Activated CD4-positive, CD25-positive, alpha-beta regulatory T cell (primary cell): ENCODE measurements at places on chromosomes 1 and 21.

DNA sequence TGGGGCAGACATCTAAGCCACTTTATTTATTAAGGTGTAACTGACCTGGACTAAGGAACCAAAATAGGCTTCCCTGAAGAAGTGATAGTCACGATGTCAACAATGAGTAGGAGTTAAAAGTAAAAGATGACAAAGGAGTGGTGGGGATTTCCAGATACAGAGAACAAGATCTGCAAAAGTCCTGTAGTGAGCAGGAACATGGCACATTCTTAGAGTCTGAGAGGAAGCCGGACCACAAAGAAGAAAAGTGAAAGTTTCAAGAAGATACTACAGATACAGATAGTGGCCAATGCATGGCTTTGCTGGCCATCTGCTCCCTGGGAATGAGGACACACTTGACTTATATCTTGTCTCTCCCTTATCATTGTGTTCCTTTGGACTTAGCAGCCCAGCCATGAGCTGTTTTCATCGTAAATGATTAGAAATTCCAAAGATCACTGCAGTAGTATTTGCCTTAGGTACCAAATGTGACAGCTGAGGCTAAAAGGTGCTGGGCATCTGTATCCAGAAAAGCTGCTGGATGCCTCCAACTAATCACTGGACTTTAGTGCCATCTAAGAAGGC is 302.4 kb upstream of the NR5A2 start:
- DNase-seq = no peak

GRCh38 chr1:24895511-24895910 is 34.6 kb downstream of the RUNX3 start:
- no peak for DNase-seq

DNA sequence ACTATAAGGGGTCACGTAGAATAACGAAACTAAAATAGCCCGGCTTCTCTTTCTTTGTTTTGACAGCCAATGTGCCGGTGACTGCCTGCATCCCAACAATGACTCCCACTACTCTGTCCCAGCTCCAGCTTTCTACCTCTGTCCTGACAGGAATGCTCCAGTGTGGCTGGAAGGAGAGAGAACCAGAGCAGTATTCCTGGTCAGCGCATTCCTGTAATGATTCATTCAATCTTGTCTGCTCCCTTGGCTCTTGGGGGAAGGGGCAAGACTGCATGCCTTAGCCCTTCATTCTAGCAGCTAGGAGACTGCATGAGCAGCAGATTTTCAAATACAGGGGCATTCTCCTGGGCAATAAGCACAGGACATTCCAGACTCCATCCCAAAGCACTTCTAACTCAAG is 132.1 kb upstream of the PRMT6 start:
- DNase-seq = no peak

GRCh38 chr1:8351693-8352470 is 34.0 kb downstream of the SLC45A1 start:
- no peak for DNase-seq

DNA sequence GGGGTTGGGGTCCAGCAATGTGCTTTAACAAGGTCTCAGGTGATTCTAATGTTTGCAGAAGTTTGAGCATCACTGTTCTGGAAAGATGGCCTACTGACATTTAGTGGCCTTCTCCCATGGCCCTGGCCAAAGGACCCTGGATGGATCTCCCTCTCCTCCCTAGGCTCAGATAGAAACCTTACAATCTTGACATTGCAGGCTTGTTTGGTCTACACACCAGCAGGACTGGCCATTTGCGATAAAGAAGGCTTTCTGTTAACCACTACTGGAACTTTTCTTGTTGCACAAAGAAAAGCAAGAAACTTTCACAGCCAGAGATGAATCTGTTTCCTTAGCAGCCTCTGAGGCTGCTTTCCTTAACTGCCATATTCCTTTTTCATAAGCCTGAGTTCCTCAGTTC is 6.2 kb downstream of the DNALI1 start:
- DNase-seq = no peak

GRCh38 chr21:45709173-45709572 is 65.6 kb downstream of the PCBP3 start:
- no peak for DNase-seq

GRCh38 chr1:9746211-9746610 is 77.6 kb downstream of the CLSTN1 start:
- DNase-seq = no peak

DNA sequence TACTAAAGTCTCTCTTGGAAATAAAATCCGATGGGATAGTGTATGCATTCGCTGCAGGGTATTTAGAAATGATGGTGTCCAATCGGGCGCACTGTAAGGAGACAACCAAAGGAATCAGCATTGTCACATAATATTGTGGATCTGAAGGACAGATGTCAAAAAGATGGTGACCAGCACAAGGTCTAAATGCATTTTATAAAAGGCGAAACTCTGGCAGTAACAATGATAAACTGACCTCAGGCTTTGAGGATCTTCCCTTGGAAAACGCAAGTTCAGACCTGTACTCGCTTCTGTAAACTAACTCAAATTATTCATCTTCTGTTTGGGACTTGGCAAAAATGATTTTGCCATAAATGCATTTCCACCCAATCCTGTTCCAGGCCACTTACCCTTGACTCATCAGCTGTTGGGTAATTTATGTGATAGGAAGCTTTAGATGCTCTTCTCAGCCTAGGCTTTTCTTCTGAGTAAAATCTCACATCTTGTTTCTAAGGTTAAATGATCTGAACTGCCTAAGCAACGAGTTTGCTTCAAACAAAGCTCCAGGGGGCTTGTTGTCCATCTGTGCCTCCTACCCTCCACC is 33.8 kb downstream of the STPG1 start:
- no peak for DNase-seq

- DNase-seq = no peak
Observed at GRCh38 chr1:195188821-195189220, 1419.4 kb downstream of the KCNT2 start.

DNA sequence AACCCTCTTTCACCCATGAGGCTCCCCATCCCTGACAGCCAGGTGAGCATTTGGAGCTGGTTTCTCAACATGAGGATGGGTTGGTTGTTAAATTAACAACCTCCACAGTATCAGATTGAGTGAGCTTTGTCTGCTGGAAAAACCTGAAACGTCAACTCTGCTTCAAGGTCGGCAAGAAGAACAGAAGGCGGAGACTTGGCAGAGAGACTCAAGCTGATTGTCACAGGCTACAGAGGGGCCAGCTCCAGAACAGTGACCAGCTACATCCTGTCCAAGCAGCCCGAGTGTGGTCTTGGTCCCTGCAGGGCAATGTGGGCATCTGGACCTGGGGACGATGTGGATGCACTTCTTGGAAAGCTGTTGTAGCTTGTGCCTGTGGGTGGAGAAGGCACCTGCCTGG is 36.6 kb upstream of the TMEM51 start:
- DNase-seq = no peak

DNA sequence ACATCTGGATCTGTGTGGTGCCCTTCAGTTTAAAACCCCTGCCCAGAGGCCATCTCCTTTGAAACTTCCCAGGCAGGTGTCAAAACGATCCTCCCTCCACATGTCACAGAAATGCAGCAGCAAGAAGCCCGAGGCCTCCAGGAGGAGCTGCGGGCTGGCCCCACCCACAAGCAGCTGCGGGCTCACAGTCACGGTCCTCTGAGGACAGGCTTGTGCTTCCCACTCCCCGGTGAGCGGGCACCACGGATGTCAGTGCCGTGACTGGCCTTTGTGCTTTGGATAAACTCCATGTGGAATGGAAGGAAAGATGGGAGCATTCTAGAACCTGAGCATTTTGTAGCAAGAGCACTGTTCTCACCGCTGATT is 65.8 kb downstream of the SIK1 start:
- DNase-seq = no peak

GRCh38 chr1:217109928-217110327 is 386.7 kb upstream of the ESRRG start:
- no peak for DNase-seq
